ENCODE measurements at places on chromosomes 7 and 10.
A peak's percentile ranks its signal among the peaks of the same experiment; 100 is the strongest.

- DNase-seq, result peak; percentile 46
Observed at GRCh38 chr10:69375307-69376151, 41.2 kb downstream of the TACR2 start.

DNA sequence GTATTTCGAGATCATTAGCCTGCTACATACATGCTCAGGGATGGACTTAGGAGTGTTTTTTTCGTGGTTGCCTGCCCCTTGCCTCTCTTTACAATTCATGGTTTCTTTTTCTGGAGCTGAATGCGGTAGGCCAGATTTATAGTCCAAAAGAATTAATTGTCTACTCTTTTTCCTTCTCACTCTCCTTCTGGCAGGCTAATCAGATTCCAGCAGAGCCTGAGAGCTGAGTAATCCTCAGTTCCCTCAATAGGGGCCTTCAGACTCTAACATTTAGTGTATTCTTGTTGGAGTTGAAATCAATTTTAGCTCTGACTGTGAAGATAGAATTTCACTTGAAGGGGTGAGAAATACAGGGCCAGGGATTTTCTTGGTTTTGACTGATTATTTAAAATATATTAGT lies 16.4 kb downstream of the SORCS3 start:
- DNase-seq, result no peak

DNA sequence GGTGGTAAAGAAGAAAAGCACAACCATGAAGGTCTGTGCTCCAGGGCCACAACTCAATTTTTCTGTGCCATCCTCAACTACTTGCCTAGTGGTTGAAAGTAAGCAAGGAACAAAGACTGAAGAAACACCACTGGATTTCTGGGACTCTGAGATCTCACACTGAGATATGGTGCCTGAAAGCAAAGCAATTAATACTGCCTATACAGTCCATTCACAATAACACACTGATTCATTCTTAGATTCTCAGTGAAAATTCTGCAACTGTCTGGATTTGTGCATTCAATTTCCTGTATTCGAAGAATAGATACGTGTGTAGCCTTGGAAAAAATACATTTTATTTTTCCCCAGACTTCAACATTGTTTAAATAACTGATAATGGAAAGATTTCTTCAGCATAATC lies 116.4 kb upstream of the FAM133B start:
- DNase-seq, result no peak

- DNase-seq, result no peak
Observed at GRCh38 chr10:77358656-77359055, 279.0 kb downstream of the KCNMA1 start.

DNA sequence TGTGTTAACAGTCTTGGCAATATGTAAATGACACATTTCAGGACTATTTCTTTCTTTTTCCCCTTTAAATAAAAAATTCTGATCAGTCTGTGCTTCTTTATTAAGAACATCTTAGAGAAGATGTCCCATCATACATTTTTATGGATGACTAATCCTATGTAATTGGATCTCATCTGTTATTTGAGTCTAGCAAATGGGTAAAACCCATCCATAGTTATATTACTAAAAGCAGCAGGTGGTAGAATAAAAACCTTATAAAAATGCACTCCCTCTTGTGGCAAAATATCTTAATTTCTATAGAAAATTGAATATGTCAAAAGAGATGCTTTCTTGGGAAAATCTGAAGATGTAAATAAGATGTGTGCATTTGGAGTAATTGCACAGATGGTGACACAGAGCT lies 35.3 kb downstream of the TRRAP start:
- no peak for DNase-seq

DNA sequence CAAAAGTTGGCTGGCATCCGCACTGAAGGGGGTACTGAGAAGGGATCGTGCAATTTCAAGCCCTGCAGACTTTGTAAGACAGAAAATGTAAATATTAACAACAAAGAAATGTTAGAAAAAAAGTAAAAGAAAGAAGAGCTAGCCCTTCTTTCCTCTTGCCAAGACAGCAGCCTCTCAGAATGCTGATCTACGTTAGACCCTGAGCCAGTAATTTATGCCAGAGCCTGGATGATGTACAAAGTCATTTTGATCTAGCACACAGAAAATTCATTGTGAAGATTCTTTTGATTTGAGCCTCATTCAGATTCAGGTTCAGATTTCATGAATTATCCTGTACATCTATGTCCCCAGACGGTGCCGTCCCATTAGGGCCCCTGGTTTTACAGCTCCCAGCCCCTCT lies 105.2 kb downstream of the PRKCQ start:
- no peak for DNase-seq

- DNase-seq, result no peak
Observed at GRCh38 chr10:76284351-76284750, 852.9 kb downstream of the LRMDA start.

DNA sequence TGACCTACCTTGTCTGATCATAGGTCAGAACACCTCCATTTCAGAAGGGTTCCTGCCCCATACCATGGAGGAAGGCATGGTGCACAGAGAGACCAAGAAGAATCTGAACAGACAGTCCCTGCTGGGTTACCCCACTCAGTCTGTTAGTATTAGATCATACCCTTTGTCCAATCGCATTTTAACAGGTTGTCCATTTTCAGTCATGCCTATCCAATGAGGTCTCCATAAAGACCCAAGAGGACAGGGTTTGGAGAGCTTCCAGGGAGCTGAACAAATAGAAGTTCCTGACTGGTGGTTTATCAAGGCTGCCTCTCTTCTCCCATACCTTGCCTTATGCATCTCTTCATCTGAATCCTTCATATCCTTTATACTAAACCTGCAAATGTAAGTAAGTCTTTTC lies 21.2 kb upstream of the SLC16A12 start:
- DNase-seq, result no peak

GRCh38 chr10:28137907-28138880 lies 139.3 kb upstream of the ODAD2 start:
- peak; percentile 24 for DNase-seq

- no peak for DNase-seq
Observed at GRCh38 chr7:5367661-5368060, 56.0 kb downstream of the TNRC18 start.

DNA sequence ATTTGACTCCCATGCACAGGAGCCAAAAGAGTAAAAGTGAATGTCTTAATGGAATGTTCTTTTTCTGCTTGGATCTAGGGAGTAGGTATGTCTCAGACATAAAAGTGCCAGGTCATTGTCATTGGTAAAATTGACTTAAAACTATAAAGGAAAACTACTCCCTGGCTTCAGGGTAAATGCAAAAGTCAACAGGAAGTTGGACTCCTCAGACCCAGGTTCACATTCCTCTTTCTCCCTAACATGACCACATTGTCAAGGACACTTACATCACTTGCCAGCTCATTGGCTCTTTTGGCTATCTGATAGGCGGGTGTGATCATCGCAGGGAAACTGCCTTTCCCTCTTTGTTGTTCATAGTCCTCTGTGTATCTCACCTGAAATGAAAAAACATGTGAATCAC lies 13.7 kb downstream of the NRAP start:
- no peak for DNase-seq

DNA sequence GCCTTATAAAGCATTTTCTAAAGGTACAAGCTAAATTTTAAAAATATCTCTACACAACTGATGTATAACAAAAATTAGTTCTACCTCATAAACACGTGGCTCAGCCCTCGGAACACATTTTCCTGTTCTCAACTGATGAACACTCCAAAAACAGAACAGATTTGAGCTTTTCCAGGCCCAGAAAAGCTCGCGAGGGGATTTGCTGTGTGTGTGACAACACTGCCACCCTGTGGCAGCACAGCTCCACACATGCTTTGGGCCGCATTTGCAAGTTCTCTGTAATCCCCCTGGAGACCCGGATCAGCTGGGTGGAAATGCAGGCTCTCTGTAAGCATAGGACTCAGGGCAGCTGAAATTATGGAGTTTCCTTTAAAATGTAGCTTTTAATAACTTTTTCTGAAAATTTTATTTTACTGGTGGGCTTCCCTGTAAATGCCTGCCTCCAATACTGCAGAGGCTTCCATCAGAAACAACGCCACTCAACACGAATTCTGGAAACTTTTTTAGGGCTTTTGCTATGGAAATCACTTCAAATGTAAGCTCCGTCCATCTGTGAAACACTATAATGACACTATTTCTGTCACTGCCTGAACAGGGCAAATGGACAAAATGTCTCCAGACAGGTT lies 155.5 kb downstream of the COBL start:
- peak; percentile 26 for DNase-seq

- peak; percentile 28 for DNase-seq
Observed at GRCh38 chr7:100604028-100604975, 2.1 kb downstream of the PCOLCE start.

DNA sequence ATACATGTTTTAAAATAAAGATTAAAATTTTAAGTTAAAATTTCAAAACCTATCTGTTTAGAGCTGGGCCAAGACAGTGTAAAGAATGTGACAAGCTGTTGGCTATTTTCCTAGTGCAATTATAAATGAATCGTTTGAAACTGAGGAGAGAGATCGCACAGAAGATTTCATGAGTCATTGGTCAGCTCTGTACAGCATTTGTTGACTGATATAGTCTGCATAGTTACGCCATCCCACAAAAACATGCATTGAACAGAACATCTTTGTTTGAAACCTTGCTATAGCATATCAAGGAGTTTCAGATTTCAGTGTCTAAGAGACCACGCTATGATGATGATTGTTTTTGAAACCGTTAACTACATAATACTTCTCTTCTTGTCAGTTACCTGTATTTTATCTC lies 1.3 kb upstream of the C10orf67 start:
- DNase-seq, result no peak

DNA sequence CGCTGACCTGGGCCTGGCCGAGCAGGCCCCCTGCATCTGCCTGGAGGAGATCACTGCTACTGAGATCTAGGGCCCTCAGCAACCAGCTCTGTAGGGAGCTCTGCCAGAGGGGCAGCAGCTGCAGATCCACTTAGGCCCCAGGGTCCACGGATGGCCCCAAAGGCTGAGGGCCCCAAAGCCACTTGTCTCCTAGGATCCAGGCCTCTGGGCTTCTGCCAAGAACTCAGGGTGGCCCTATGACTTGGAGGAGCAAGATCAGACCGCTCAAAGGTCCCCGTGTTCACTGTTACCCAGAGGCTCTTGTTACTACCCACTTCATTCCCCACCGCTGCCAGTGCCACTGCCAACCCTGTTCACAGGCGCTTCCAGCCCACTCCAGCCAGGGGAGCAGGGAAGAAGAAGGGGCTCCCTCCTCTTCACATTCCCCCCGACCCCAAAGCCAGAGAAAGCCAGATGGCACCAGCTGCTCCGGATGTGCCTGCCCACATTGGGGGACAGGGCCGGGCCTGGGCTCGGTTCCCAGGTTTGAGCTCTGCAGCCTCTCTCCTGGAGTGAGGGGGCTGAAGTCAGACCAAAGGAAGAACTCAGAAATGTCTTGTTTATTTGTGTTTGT lies 7.6 kb downstream of the LZTS2 start:
- no peak for DNase-seq

All from SJSA1 (cell line).